Activated naive CD4-positive, alpha-beta T cell treated with Interleukin-2 at 50 U/mL for 16 hours (primary cell): ENCODE measurements at places on chromosomes 7 and 10.

- DNase-seq: no peak
Observed at GRCh38 chr10:20334559-20334958, 518.3 kb downstream of the PLXDC2 start.

DNA sequence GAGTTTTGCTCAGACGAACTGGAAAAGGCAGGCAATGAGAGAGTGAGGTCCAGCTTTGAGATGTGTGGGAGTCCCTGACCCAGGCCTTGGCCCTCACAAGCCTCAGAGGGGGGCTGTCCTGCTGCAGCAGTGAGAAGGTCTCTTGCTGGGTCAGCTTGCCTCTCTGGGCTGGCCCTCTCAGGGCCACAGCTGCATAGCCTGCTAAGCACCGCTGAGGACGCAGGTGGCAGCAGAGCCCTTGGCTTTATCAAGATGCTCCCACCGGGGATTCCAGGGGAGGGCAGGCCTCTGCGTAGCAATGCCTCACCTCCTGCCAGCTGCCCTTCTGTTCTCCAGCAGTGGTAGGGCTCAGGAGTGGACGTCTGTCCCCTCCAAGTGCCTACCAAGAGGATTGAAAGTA, 128.7 kb downstream of the COBL start:
- DNase-seq: no peak

DNA sequence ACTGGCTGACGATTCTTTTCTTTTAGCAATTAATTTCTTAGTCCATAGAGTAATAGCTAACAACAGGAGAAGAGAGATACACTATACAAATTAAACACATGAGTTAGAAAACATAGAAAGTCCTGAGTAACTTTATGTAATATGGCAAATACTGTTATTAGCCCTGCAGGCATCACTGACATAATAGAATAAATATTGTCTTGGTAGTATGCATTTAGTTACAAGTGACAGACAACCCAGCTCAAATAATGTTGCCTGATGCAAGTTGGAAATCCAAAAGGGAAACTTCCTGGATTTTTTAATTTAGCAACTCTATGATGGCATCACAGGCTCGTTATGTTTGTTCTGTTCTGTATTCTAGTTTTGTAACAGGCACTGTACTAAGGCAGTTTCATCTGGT, 95.1 kb downstream of the DKK1 start:
- no peak for DNase-seq

DNA sequence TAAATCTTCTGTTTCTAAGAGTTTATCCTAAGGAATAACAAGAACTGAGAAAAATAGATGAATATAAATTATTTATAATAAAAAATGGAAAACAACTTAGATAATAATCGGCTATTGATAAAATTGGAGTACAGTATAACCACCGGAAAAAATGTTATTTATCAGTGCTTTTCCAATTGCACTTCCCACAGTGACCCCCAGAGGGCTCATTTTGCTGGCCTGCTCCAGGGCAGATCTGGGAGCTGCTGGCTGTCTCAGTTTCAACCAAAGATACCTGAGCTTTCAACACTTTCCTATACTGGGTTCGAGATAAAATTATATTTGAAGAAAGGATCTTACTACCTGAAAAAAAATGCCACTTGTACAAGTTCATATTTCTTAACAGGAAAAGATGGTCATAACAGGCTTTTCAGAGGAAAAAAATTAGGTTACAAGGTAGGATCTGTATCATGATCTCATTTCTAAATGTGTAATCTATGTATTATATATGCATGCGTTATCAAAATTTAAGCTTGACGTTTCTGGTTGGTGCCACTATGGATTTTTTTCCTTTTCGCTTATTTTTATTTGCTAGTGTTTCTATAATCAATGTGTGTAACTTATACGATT, 165.7 kb downstream of the NPSR1 start:
- DNase-seq: peak; percentile 56

- DNase-seq: no peak
Observed at GRCh38 chr10:131841661-131842139, 59.1 kb upstream of the PPP2R2D start.

DNA sequence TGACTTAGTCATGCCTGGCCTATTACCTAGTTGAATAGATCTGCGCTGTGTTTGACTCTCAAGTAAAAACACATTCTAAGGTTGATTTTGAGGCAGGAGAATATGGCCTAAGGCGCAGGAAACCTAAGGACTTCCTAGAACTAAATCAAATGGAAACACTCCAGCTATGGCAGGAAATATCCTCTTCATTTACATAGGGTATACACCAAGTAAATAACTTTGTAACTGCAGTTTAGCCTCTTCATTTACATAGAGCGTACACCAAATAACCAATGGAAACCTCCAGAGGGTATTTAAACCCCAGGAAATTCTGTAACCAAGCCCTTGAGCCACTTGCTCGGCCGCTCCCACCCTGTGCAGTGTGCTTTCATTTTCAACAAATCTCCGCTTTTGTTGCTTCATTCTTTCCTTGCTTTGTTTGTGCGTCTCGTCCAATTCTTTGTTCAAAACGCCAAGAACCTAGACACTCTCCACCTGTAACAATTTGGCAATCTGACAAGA, 35.6 kb upstream of the XRCC2 start:
- DNase-seq: no peak

DNA sequence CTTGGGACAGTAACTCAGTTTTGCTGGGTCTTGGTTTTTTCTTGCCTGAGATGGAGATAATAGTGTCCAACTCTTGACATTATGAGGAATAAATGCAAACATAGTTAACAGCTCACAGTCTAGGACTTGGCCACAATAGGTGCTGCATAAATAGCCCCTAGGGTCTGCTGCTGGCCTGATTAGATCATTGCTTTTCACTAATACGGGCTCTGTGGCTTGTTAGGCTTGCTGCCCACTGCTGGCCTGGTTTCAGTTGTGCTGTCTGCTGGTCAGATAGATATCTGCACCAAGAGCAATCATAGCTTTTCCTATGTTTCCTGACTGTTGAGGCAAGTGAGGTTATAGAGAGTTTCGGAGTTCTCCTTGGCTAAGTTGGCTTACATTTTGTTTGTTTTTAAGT, 246.1 kb downstream of the DNAJB9 start:
- no peak for DNase-seq

GRCh38 chr10:24748214-24748613, 24.5 kb upstream of the ARHGAP21 start:
- DNase-seq: no peak

GRCh38 chr7:116698930-116699721, 27.1 kb downstream of the MET start:
- no peak for DNase-seq

DNA sequence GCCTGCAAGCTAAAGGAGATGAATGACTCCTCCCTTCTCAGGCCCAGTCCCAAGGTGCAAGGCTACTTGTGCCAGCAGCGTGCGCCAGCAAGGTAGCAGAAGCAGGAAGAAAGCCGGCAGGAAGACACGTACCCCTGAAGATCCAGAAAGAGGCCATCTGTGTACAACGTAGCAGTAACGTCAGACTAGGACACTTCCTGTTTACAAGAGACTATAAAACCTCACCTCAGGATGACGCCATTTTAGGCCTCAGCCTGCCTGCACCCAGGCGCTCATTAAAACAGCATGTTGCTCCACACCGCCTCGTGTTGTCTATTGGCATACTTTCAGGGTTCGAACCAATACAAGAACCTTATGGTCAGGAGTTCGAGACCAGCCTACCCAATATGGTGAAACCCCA, 41.4 kb upstream of the SNX10 start:
- no peak for DNase-seq

DNA sequence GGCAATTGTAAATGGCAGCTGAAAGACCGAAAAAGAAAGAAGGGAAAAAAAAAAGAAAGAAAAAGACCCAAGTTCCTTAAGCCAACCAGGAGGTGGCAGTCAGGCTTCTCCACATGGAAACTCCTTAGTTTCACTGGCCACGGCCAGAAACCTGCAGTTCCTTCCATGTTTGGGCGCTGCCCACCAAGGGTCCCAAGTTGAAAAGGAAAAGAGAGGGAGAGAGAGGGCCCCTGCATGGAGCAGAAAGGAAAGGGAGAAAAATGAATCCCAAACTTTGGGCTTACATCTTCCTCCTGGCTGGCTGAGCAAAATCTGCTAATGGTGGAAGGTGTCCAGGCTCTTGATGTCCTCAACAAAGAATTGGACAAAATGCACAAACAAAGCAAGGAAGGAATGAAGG, 31.8 kb upstream of the ABCA13 start:
- no peak for DNase-seq

DNA sequence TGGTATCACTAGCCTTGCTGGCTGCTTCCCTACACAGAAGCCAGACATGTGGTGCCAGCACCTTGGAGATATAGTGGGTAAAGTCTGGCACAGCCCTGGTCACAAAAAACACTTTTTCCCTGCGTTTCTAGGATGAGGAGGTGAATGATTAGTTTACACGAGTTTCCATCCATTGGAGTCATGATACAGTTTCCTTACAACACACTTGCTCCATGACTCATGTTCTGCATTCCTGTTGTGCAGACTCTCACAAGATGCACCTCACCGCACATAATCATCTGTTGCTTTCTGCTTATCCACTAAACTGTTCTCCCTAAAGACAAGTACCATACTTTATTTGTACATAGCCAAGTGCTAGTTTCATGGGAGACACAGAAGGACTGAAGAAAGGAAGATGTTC, 747.1 kb upstream of the GALNT17 start:
- DNase-seq: no peak

GRCh38 chr10:15346440-15347141, 24.5 kb downstream of the FAM171A1 start:
- no peak for DNase-seq

- DNase-seq: no peak
Observed at GRCh38 chr10:20454331-20454730, 442.8 kb downstream of the NEBL start.

DNA sequence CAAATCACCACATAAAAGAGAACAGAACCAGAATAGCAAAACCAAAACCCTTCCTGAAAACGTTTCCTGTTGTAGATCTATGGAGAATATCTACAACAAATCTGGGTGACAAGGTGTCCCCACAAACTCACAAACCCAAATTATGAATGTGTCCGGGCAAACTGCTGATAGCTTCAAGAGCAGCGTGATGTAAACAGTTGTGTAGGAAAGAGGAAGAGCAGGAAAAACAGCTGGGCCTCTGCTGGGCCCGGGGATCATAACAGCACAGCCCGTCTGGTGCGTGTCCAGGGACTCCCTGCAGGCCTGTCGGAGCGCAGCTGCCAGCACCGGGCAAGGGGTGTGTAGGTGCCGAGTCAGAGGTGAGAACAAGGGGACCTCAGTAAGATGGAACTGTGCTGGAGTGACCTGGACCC, 53.7 kb downstream of the KCNH2 start:
- DNase-seq: no peak
